ENCODE measurements at places on chromosomes 1 and 21.

DNA sequence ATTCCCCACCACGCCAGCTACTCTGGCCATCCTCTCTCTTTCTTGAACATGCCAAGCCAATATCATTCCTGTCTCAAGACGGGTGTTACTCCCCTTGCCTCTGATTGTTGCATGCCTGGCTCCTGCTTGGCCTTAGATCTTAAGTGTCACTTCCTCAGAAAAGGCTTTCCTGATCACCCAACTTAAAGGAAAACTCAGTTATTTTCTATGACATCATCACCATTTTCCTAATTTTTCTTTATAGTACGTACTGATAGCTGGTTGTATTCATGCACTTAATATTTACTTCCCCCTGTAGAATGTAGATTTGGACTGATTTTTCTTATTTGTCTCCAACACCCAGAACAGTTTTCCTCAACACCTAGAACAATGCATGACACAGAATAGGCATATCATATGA, 123.8 kb upstream of the TSPAN2 start:
- no peak overlapping the region for H3K4me3 ChIP-seq
- H3K27ac ChIP-seq: no peak overlapping the region
- no peak for DNase-seq
- H3K4me1 ChIP-seq: no peaks in the 10 kb centered on the region
- H3K27me3 ChIP-seq: no peaks in the 10 kb centered on the region
- no peaks in the 10 kb centered on the region for H3K36me3 ChIP-seq

DNA sequence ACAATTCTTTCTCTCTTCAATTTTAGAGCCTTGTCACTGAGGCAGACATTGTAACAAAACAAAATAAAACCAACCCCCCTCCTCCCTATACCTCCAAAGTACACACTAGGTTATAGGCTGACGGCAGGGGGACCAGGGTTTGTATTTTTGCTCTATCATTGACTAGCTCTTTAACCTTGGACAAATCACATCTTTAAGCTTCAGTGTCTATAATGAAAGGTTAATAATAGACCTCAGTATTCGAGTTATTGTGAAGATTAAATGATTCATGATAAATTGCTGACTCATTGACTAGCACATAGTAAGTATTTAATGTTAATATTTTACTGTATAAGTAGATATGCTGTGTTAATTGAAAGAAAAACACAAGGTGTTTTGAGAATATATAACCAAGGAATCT, 1267.6 kb upstream of the ADGRL2 start:
- no peaks in the 10 kb centered on the region for H3K36me3 ChIP-seq
- H3K27me3 ChIP-seq: no peaks in the 10 kb centered on the region
- H3K4me3 ChIP-seq: no peak overlapping the region
- H3K27ac ChIP-seq: no peak overlapping the region

- no peak overlapping the region for H3K4me3 ChIP-seq
- no peak for DNase-seq
- H3K27ac ChIP-seq: no peak overlapping the region
- H3K27me3 ChIP-seq: no peaks in the 10 kb centered on the region
- H3K4me1 ChIP-seq: peaks cover 22% of the 10 kb centered on the region
Observed at GRCh38 chr1:150162862-150163706, 13.4 kb downstream of the PLEKHO1 start.

DNA sequence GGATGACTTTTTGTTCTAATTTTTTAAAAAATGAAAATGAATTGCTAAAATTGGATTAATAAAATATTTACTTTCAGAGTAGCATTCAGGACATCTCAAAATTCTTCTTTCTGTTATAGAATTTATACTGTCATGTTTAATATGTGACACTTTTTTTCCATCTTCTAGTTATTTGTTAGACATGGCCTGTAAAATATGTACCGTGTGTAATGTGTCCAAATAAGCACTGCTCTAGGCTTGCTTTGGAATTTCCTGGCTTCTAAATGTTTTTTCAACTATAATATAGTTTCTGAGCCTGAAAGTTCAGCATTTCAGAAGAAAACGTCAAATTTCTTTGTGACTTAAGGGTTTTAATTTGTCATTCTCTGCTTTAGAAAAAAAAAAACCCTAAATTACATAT, 243.6 kb downstream of the DNM3 start:
- H3K27me3 ChIP-seq: no peaks in the 10 kb centered on the region
- DNase-seq: no peak
- H3K4me3 ChIP-seq: no peak overlapping the region
- H3K36me3 ChIP-seq: no peaks in the 10 kb centered on the region
- H3K4me1 ChIP-seq: no peaks in the 10 kb centered on the region
- no peak overlapping the region for H3K27ac ChIP-seq

DNA sequence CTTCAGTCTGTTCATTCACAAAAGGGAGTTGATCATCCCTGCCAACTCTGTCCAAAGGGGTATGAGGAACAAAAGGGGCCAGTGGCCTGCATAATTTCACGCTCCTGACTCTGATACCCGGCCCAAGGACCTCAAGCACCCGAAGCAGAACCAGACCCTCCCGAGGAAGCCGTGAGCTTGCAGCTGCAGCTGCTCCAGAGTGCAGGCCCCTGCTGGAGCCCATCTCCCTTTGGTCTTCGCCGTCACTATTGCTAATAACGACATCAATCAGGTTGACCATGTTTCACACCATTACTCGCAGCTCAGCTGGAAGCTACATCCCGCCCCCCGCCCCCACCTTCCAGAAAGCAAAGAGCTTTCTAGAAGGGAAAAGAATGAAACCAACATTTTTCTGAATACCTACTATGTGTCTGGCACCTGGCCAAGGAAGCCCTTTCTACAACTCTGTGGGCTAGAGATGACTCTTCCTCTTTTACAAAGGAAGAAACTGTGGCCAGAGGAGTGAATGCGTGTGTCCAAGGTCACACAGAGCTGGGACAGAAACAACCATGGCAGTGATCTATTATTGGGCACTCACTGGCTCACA, 5.5 kb downstream of the NKAIN1 start:
- H3K4me1 ChIP-seq: peaks cover 6% of the 10 kb centered on the region
- DNase-seq: no peak

Measured in effector memory CD4-positive, alpha-beta T cell (primary cell).